Endothelial cell of umbilical vein (primary cell): ENCODE measurements at places on chromosomes 4 and X. TPM values are rescaled to one million over a fixed set of nuclear protein-coding genes. Genes with fewer than 3 reads are reported as not detected.

DNA sequence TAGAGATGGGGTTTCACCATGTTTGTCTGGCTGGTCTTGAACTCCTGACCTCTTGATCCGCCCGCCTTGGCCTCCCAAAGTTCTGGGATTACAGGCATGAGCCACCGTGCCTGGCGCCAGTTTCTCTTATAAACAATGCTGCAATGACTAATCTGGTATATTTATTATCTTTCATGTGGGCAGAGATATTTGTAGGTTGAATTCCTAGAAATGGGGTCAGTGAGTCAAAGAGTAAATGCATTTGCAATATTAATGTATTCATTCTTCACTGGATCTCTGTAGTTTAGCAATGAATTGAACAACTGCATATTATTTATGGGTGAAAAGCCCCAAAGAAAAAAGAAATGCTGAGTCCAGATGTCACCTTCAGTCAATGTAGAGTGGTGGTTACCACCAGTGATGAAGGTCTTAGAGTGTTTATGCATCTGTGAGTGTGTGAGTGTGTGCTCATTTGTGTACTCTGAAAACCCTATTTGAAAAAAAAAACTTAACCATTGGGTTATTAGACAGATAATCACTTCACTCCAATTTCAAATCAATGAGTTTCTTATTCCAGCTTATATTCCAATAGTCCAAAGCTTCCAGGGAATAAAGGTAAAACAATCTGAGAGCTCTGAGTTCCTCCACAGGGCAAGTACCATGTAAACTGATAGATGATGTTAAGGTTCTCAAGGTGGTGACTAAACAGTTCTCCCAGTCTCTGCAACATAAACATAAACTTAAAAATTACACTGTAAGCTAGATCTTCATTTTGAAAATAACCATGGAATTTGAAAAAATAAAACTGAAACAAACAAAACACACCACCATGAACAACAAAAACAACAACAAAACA lies 22.6 kb upstream of the CD38 start:
- peak; percentile 49 for DNase-seq

DNA sequence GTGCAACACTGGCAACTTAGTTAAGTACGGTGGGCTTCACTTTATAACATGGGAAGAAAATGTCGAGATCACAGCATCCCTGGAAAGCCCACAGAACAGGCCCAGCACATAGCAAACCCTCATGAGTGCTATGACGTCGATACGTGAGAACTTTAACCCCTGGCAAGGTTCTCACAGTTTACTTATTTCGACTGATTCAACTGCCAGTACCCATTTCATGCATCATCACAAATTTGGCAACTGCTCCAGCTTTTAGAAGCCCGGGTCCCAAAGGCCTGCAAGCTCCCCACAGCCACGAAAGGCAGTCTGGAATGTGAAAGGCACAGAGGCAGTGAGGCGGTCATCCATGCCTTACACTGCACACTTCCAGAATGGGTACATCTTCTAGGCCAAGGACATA lies 41.2 kb downstream of the RELL1 start:
- no peak for DNase-seq

GRCh38 chrX:10028283-10029104 lies 61.3 kb downstream of the CLDN34 start:
- DNase-seq: no peak

GRCh38 chr4:94208918-94209317 lies 1.3 kb downstream of the SMARCAD1 start:
- DNase-seq: no peak

CYLC1 gene
- total RNA-seq: not detected in 2 replicates

ASB5 gene
- total RNA-seq: not detected in 2 replicates

DNA sequence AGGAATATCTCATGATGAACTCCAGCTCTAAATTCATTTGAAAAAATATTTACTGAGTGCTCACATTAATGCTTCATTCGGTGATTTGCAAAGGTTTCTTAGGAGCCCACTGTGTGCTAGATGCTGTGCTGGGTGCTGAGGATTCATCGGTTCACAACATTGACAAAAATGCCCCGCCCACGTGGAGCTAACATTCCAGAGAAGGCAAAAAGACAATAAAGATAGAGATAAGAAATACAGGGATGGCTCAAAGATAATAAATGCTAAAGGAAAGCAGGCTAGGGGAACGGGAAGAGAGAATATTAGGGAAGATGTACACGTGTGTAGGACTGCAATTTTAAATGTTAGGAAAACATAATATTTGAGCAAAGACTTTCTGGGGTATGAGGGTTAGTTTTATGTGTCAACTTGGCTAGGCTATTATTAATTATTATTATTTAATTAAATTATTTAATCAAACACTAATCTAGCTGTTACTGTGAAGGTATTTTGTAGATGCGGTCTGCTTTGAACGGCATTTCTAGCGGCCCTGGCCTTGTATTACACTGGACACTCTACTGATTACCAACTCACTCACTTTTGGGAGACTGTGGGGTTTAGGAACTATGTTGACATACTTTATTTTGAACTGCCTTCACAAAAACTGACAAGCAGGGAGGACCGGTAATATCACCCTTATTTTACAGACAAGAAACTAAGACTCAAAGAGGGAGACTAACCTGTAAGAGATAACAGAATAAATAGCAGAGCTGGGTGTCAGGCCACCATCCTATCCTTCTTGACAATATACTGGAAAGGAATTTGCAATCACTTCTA lies 61.9 kb upstream of the IRF2 start:
- DNase-seq: no peak

- DNase-seq: no peak
Measured at GRCh38 chr4:54484383-54484782, 173.4 kb upstream of the KIT start.

GRCh38 chr4:182642831-182643230 lies 274.4 kb downstream of the DCTD start:
- DNase-seq: peak; percentile 54

GPR173 gene
- total RNA-seq: 8.3 and 11.3 TPM in 2 replicates

- DNase-seq: no peak
Measured at GRCh38 chrX:44344687-44345086, 1.2 kb upstream of the EFHC2 start.

- DNase-seq: no peak
Measured at GRCh38 chr4:2132438-2132837, 73.3 kb downstream of the NAT8L start.

STAP1 gene
- total RNA-seq: not detected in 2 replicates

DNA sequence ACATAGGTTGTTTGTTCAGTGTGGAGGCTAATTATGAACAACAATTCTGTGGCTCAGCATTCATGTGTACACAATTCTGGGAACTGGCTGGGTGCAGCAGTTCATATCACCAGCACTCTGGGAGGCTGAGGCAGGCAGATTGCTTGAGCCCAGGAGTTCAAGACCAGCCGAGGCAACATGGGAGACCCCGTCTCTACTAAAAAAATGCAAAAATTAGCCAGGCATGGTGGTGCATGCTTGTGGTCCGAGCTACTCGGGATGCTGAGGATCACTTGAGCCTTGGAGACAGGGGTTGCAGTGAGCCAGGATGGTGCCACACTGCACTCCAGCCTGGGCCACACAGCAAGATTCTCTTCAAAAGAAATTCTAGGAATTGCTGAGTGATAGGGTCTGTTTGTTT lies 4.5 kb upstream of the PPP2R2C start:
- DNase-seq: no peak
